ENCODE measurements at places on chromosomes 3 and 15.

- DNase-seq, result peak; percentile 32
These were observed 19.4 kb downstream of the RBP1 start for GRCh38 chr3:139519998-139520737.

DNA sequence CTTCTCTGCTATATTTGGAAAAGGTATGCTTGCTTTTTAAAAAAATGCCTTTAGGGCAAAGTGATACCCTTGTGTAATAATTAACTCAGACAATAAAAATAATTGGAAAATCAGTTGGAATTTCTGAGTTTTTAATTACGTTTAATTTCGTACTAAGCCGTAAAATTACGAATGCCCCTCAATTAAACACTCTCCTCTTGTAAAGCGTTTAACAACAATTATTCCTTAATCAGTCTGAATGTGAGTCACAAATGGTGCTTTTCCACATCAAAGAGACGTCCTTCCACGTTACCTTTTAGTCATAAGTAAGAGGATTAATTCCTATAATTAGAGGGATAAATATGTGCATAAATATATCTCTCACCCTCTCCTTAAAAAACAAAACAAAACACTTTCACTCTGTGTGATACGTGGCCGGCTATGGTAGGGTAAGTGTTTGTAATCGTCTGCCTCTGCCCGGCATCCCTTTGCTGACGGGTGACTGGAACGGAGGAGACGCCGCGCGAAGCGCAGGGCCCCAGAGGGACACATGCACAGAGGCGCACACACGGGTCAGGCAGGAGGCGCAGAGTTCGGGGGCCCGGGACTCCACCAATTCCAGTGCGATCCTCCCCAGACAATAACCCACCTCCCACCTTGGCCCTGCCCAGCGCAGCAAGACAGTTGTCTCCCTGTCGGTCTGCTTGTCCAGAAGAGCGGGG is 9.7 kb upstream of the MEIS2 start:
- peak; percentile 27 for DNase-seq

- DNase-seq, result no peak
These were observed 5.6 kb upstream of the ARL8B start for GRCh38 chr3:5116538-5116937.

DNA sequence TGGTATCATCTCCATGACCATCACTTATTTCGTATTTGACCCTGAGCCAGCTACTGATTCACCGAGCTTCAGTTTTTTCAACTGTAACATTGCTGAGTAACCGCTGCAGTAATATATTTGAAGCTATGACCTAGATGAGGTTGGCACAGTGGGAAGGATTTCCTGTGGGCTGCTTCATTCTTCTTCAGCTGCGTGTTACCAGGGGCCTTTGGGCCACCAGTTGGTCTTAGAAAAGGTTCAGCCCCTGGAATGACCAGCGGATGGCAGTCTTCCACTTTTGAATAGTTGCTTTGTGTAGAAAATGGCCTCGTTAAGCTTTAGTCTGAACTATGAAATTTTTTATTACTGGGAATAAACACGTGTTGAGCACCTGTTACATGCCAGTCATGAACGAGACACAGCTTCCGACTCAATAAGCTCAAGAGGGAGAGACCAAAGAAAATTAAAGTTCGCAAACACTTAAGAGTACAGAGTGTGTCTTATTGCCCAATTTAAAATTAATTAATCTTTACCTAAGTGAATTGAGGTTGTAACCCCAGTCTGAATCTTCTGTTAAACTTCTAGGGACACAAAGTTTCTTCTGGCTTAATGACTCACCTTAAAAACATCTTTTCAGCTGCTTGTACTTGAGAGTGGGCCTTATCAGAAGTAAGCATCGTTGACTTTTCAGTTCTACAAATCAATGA is 57.6 kb upstream of the NR2E3 start:
- DNase-seq, result peak; percentile 92

DNA sequence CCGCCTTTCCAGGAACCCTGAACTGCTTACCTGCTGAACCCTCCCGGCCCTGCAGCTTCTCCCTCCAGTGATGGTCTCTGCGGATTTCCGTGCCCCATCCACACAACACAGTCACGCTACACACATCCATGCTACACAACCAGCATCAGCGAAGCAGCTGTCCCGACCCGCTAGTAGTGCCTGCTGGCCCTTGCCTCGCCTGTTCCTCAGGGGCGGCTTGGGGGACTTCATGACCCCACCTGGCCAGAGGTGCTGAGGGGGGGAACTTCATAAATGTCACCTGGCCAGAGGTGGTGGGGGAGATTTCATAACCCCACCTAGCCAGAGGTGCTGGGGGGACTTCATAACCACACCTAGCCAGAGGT is 530 bp upstream of the TUBGCP5 start:
- no peak for DNase-seq

DNA sequence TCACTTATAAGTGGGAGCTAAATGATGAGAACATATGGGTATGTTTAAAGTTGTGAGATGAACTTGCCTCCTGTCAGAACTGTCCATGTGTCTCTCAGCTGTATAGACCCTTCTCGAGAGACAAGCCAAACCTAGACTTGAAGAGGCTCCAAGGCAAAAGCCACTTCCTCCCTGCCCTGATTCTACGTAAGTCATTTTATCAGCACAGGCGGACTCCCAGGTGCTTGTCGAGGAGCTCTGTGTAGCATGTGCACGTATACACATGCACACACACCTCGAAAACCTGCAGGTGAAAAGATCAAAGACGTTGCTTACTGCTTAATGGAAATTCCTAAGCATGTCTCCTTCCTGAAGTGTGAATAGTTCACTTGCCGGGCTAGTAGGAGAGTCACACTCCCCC is 5.6 kb upstream of the CLEC3B start:
- DNase-seq, result no peak

GRCh38 chr3:19543212-19543841 is 390.7 kb downstream of the EFHB start:
- DNase-seq, result no peak

GRCh38 chr3:126578702-126579101 is 20.0 kb upstream of the C3orf22 start:
- no peak for DNase-seq

DNA sequence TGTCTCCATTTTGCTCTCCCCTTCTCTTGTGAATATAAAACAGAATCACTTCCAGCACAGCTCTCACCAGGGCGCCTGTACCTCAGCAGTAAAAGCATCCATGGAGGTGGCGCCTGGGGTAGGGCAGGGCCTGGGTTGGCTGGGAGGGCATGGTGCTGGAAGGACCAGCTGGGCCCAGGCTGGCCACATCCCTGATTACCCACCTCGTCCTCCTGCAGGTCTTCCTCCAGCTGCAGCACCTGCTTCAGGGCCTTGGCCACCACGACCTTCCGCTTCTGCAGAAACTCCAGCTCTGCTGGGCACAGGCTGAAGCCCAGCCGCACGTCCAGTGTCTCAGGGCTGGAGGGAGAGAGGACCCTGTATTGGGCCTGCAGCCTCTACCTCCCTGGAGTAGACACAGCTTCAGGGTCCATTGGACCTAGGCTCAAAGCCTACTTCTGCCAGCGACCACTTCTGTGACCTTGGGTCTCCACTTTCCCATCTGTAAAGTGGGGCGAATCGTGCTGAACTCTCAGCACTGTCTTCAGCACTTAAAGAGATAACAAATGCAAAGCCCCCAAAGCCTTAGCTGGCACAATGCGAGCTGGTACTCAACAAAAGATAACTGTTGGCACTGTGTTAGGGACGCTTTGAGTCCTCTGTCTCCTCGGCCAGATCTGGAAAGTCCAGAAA is 23.8 kb downstream of the PLA2G4E start:
- no peak for DNase-seq

DNA sequence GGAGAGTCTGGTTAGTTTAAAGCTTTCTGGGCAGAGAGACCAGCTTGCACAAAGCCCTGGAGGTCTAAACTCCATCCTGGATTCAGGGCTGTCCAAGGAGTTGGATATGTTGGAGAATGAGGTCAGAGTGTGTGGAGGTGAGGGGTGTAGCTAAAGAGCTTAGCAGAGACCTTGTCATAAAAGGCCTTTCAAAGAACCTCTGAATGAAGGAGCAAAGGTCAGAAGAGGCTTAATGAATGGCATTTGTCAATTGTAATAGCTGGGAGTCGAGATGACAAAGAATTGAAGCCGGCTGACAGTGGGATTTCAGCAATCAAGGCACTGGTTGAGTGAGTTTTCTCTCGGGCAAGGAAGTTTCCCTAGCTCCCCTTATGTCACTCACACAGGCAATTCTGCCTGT is 202.6 kb downstream of the PDCD6IP start:
- no peak for DNase-seq

- peak; percentile 49 for DNase-seq
These were observed 51.8 kb upstream of the DGKG start for GRCh38 chr3:186413615-186414415.

GRCh38 chr3:118472586-118472985 is 562.1 kb downstream of the IGSF11 start:
- no peak for DNase-seq

DNA sequence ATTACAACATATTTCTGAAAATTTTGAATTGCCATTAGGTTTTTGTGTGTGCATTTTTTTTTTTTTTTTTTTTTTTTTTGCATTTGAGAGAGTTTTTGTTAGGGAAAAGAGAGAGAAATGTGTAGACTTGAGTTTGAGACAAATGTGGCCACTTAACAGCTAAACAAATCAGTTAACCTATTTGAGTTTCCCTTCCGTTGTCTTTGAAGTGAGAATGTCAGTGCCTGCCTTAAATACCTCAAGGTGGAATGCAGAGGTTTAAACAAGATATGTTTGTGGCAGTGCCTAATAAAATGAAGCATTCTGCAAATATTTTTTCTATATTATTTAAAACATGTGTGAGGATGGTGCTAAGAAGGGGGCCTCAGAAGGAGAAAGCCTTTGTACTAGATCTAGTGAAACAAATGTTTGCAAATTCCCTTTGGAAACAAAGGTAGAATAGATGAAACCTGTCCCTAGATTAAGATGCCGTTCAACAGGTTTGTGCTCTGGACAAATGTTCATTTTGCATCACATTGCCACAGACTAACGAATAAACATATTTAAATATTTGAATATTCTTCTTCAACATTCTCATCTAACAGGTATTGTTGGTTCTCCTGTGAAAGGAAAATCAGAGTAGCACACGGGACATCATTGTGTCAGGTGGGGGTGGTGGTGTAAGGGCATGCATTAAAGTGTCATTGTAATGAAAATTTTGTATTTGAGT is 80.7 kb downstream of the SATB1 start:
- DNase-seq, result peak; percentile 4

DNA sequence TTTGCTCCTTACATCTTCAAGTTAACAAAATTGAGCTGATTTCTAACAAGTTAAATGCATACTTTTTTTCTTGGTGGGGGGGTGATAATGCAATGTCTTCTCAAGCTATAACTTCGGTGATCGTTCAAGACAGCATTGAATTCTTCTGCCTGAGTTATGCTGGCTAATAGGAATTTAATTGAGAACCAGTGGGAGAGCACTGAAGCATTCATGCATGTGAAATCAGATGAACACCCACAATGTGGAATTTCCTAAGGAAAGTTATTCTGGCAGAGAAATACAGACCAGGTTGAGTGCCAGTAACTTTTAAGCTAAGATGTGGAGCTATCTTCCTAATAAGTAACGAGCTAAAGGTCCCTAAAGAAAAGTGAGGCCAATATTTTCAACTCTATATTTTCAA is 3.0 kb downstream of the SPATA16 start:
- DNase-seq, result no peak

- no peak for DNase-seq
These were observed 124.4 kb downstream of the LRRN1 start for GRCh38 chr3:3923619-3924018.

DNA sequence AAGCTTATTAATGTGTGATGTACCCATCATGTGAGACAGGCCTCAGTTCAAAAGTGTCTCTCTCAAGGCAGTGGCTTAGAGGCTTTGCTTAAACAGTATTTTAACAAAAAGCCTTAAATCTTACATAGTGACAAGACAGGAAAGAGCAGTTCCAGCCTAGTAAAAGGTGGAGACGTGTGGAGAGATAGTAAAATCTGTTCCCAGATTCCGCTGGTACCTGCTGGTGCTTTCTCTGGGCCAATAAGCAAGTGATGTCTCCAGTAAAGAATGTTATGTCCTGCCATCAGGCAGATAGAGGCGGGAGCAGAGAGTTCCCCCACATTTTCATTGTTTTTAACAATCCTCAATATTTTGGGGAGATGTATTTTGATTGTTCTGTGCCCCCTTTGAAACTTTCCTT is 135.0 kb downstream of the VPS8 start:
- no peak for DNase-seq

DNA sequence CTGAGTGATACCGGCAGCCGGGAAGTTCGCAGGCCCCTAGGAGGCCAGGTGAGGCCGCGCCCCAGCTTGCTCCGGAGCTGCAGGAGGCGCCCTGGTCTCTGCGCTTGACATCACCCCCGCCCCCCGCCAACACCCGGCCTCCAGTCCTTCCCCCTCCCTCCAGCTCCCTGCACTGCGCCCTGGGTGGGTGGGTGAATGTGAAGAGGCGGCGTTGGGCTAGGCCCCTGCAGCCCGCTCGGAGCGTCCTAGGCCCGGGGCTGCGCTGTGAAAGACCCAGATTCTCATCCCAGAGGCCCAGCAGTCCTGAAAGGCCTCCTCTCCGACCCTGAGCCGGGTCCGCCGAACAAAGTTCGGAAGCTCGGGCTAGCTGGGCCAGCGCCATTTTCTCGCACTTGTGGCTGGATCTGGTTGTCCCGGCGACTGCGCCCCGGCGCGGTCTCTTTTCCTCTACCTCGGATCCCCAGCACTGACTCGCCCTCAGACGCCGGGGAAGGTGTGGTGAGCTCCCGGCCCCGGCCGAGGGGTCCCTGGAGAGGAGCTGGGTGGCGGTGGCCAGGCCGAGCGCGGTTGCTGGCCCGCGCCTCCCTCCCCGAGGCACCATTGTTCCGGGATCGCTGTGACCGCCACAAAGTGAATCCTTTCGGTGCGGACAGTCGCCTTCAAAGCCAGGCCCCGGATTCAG is 12.9 kb downstream of the ZIC4 start:
- peak; percentile 82 for DNase-seq

GRCh38 chr3:130480736-130481135 is 36.2 kb upstream of the COL6A6 start:
- DNase-seq, result peak; percentile 45

- DNase-seq, result no peak
These were observed 28.4 kb upstream of the SLC2A2 start for GRCh38 chr3:171054921-171055320.

DNA sequence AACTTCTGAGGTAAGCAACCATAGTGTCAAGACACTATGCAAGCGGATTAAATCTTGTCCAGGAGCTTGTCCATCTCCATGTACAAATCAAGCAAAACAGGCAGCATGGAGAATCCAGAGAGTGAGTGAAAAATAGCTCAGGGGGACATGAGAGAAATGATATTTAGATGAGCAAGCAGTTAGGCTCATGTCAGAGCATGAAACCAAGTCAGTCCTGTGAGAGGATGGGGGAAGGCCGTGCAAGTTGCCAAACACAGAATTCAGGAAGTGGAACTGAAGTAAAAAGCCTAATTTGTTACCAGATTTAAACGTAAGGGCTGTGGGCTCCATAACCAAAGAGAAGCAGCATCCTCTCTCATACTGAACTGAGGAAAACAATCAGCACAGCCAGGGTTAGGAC is 995.9 kb downstream of the MCTP2 start:
- DNase-seq, result no peak

GRCh38 chr15:34043391-34043790 is 4.4 kb upstream of the AVEN start:
- DNase-seq, result no peak

Data from fibroblast of skin of right quadriceps (primary cell).